Stimulated activated naive CD8-positive, alpha-beta T cell treated with anti-CD3 and anti-CD28 coated beads, Interleukin-15, Interleukin-2, amounts not matched to agents 100 U/mL and 50 U/mL, for 24 hours (primary cell): ENCODE measurements at places on chromosomes 7 and 10.

GRCh38 chr7:10952588-10952987 is 21.1 kb upstream of the PHF14 start:
- DNase-seq, result no peak

DNA sequence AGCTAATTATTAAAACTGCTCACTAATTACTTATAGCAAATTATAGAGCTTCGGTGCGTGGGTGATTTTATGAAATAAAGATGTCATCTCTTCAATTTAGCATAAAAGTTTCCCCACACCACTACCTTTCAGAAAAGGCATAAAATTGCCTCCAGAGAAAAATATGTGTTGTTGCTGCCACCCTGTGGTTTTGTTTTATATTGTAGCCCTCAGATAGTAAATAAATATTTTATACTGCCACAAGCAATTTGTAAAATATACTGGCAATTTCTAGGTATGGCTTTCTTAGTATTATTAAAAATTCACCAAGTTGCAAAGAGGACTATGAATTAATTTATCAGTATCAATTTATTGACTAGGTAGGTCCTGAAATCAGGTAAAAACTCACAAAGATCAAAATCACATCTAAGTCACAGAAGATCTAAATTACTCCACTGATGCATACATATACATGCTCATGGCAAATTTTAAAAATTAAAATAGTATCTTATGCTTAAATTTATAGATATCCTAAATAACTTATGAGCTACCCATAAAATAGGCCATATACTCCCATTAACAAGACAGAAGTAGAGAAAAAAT is 26.5 kb downstream of the ASNS start:
- no peak for DNase-seq

DNA sequence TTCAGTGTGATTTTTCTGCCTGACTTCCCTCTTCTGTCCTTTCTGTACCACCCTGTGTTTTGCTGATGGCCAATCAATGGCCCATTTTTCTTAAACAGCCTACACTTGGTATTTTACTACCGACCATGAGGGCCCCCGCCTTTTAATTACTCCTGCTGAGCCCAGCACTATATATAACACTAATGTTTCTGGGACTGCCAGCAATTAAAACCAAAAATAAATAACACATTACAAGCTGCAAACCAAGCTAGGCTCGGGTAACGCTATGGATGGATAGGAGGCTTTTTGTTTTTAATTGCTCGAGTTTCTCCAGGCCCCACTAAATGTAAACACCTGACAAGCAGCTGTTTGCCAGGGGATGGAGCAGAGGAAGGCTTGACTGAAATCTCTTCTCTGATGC is 915.4 kb upstream of the AUTS2 start:
- DNase-seq, result no peak

- no peak for DNase-seq
Observed at GRCh38 chr10:3786295-3787015, 1.4 kb upstream of the KLF6 start.

DNA sequence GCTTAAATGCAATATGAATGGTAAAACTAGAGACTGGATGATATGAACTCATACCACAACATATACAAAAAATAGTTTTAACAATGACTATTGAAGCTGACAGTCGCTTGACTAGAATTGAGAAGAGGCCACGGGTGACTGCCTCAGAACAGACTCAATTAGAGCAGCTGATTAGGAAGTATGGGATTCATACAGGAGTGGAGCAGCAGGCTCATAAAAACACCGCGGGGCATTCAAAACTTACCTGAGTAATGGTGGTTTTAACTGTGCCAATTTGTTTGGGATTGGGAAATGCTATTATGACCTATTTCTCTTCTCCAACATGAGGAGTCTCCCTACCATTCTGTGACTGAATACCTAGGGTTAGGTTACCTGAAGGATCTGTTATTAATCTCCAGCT is 2.1 kb downstream of the CADPS2 start:
- no peak for DNase-seq

DNA sequence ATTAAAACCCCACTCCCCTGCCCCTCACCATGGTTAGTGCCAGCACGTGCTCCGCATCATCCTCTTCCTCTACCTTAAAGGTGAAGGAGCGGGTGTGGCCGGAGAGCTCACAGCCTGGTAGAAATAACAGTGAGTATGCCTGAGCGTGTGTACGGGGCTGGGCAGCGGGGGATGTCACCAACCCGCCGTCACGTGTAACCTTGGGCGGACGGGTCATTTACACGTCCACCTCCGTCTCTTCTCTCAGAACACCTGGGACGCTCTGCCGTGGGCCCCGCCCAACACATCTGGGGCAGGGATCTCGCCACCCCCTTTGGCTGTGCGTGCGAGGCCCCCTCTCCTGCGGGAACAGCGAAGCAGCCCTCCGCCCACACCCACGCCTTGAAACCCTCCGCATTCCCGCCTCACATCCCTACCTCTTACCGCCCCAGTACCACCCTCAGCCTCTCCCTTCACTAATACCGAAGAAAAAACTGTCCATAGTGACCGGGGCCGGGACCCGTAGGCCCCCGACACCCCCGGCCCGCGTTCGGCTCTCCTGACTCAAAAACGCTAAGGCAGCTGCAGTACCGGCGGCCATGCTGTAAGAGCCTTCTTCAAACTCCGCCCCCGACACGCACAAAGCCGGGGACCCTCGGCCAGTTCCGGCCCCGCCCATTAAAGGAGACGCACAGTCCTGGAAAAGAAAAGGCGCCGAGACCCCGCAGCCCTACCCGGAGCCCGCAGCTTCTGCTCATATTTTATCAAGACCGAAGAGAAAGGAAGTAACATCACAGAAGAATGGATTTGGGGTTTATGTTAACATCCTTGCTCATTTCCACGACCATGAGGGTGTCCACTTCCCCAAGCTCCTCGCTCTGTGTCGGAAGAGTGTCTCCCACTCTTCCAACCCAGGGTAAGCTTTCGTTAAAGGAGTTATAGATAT is at the start of gene NPM3:
Gene NPM3 (minus strand): TSS at position 636 of the 925 bp plus-strand sequence. CDS start 56 bp downstream, at position 580.
- peak; percentile 92 for DNase-seq

DNA sequence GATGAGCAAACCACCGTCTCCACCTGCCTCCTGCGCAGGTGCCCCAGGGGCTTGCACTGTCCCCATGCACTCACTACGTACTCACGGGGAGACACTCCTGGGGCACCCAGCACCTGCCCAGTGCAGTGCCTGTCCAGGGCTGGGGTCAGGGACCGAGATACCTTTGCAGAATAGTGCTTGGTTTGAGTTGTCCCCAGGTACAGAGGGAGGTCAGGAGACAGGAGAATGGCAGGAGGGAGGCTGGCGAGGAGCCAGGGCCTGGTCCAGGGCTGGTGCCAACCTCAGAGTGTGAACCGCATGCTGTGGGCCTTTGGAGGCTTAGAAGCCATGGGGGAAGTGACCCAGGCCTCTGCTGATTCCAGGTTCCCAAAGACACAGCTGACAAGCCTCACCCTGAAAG is 110.1 kb upstream of the GPR26 start:
- no peak for DNase-seq

DNA sequence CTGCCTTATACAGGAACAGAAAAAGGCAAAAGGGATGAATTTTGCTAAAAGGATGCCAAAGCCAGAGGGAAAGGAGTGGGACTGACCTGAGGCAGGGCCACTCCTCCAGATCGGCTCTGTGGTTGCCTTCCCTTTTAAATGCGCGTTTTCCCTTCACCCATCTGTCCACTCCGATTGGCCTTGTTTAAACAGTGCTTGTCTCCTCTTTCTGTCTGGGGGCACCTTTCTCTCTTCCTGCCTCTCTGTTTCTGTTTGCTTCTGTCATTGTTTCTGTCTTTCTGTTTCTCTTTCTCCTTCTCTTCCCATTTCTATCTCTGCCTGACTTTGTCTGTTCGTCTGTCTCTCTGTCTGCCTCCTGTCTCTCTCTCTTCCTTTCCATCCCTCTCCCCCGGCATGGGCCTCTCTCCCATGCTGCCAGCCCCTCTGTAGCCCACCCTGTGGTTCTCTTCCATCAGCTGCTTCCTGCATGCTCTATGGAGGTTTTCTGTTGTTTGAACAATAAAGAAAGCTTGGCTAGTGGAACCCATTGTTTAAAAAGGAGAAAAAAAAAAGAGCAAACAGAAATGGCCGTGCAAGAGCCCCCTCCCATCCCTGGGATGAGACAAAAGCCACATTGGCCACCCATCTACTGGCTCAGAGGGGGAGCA is 29.5 kb upstream of the HSPB1 start:
- DNase-seq, result no peak

- peak; percentile 45 for DNase-seq
Observed at GRCh38 chr10:43229208-43230061, 37.4 kb downstream of the RASGEF1A start.

DNA sequence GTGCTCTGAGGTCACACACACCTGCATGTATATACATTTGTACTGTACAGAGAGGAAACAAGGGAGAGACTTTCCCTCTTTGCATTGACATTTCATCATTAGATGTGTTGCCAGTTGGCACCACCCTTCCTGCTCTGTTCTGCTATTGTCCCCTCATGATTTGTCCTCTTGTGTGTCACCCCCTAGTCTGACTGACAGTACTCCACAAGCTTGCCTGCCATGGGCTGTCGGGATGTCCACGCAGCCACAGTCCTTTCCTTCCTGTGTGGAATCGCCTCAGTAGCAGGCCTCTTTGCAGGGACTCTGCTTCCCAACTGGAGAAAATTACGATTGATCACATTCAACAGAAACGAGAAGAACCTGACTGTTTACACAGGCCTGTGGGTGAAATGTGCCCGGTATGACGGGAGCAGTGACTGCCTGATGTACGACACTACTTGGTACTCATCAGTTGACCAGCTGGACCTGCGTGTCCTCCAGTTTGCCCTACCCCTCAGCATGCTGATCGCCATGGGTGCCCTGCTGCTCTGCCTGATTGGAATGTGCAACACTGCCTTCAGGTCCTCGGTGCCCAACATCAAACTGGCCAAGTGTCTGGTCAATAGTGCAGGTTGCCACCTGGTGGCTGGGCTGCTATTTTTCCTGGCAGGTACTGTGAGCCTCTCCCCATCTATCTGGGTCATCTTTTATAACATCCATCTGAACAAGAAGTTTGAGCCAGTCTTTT is 9.4 kb downstream of the CLDN12 start:
- peak; percentile 20 for DNase-seq

DNA sequence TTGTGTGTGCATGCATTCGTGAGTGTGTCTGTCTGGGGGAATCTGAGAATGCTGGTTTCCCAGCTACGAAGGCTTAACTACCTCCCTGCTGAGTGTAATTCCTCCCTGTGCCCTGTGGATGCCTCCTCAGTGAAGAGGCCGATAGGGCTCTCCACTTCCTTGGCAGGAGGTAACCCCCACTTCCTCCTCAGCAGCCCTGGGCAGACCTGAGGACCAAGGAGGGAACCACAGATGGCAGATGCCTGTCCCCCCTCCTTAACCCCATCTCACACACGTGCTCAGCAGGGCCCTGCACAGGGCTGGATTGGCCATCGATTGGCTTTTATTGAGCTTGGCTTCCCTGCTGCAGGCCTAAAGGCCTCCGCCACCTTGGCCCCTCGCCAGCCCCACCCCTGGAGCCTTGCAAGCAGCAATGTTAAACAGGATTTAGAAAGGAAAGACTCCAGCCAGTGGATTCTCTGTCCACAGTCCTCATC is 45.6 kb upstream of the LRRC4 start:
- no peak for DNase-seq

DNA sequence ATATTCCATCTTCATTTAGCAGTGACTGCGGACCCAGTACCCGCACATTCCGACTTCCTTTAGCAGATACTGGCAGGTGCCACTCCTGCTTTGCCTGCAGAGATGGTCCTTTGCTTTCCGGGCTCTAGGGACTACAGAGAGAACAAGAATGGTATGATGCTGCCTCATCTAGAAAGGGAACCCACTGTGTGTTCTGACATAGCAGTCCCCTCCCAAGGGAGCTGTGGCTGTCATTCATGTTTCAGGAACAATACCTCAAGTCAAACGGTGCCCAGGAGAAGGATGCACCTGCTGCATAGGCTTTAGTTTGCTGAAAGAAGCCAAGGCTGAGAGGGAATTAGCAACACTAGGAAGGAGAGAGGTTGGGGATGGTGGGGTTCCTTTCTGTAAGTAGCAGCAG is 15.9 kb upstream of the TMEM72 start:
- DNase-seq, result no peak

- DNase-seq, result no peak
Observed at GRCh38 chr7:154909241-154910105, 93.5 kb downstream of the PAXIP1 start.

GRCh38 chr7:1494447-1494846 is 9.7 kb downstream of the INTS1 start:
- DNase-seq, result no peak

DNA sequence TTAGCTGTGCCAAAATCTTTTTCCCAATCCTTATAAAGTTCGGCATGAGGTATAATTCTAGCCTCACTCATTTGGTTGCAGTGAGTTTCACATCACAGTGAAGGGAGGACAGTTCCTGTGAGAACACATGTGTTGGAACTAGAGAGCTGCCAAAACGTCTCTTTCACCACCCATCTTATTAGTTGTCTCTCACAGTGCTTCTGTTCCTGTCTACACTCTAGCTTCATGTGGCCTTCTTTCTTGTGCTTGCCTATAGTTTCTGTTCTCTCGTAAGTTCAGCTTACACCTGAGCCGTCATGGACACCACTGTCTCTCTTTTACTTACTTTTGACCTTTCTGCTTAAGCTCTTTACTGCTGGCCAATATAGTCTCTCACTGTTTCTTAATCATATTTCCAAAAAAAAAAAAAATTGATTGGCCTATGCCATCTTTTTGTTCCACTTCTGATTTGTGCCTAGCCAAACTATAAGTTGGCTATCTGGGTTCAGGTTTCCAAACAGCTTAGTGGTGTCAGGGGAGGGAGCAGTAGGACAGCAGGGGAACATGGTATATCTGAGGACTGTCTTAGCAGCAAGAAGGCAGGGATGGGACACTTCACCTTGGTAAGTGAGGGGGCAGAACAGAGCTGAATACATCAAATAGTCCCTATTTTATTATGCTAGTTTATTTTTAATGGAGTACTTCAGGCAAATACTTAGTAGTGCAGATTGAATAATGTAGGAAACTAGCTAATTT is 38.0 kb downstream of the ZNRF2 start:
- no peak for DNase-seq

DNA sequence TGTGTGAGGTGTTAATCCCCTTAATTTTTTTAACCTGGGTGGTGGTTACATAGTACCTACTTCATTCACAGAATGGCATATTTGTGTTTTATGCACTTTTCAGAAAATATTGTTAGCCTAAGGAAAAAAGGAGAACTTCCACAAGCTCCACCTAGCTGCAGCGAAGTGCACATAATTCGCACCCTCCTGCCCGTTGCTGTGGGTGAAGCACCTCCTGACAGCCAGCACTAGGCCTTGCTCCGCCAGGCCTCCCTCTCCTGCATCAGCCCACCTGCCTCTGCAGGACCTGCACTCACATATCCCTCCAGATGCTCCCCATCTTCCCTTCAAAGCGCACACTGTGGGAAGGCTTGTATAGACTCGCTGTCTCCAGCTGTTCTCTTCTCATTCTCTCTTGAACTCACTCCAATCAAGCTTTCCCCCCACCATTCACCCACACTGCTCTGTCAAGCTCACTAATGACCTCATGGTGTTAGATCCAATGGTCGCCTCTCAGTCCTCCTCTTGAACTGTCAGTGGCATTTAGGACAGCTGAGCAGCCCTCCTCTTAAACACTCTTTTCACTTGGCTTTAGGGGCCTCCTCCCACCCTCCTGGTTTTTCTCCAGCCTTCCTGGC is 20.7 kb upstream of the GRID1 start:
- DNase-seq, result no peak
